ENCODE measurements at places on chromosomes 7 and 10.

DNA sequence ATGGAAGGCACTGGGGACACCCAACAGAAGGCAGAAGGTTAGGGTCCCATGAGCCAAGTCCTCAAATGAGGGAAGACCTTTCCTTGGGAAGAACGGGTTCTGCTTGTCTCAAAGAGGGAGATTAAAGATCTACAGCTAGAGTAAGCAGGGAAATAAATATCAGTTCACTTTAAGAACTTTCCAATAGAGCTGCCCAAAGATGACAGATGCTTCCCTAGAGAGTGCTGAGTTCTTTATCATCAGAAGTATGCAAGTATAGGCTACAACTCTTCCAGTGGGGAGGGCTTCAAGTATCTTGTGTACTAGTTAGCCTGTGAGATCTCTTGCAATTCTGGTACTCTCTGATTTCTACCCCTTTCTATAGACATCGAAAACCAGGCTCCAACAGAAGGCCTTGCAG is 39.4 kb downstream of the EMX2 start:
- DNase-seq = no peak

- no peak for DNase-seq
Observed at GRCh38 chr7:7732621-7733281, 14.3 kb upstream of the RPA3 start.

DNA sequence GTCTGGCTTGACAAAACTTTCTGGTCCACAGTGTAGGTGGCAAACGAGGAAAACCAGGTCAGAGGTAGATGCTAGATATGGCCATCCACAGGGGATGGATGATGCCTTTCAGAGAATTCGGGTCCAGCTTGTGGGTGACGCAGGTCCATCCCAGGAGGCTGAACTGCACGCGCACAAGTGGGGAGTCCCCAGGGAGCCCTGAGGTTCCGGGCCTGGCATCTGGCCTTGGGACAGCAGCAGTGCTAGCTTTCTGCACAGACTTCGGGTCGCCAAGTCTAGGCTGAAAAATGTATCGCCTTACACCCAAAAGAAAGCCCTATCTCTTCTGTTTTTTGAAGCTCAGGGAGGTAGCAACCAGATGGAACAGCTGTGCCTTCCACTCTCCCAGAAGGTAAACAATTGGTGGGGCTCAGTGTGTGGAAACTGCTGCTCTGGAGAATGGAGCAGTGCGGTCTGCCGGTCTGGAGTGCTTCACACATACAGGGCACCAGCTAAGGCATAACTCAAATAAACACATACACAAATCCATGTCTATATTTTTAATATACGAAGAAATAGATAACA is 119.3 kb upstream of the ACBD5 start:
- no peak for DNase-seq

DNA sequence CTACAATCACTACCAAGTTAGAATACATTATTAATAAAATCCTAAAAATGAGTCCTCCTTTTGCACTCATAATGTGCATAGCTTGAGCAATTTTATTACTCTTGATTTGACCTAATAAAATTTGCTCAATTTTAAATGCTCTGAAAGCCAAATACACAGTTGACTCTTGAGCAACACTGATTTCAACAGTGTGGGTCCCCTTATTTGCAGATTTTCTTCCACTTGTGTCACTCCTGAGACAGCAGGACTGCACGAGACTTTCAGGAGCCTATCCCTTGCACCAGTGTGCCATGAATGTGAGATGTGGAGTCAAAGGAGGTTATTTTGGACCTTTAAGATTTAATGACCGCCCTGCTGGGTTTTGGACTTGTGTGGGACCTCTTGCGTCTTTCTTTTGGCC is 23.2 kb downstream of the RNF216 start:
- DNase-seq = no peak

GRCh38 chr10:64334084-64334483 is 812.9 kb downstream of the REEP3 start:
- DNase-seq = no peak

- DNase-seq = no peak
Observed at GRCh38 chr7:27203964-27204594, 4.2 kb upstream of the HOXA13 start.

- DNase-seq = peak; percentile 64
Observed at GRCh38 chr7:77657427-77658224, 38.6 kb upstream of the RSBN1L start.

- DNase-seq = peak; percentile 70
Observed at GRCh38 chr7:127799535-127800305, 147.7 kb downstream of the SND1 start.

- DNase-seq = no peak
Observed at GRCh38 chr7:112144284-112145059, 61.7 kb downstream of the DOCK4 start.

DNA sequence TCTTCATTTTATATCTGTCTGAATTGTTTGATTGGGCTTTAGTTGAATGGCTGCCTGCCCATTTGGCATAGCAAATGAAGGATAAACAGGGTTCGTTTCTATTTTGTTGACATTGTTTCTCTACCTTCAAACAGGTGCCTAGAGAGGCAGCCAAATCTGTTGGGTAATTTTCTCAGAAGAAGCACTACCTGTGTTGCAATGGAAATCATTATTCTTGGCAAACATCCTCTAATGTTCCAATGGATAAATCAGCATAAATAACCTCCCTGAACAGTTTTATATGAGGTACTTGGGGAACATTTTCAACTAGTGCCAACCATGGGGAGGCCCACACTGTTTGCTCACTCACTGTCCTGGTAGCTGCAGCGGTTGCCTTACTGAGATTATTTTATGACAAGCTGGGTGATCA is 64.4 kb upstream of the PLPP4 start:
- DNase-seq = no peak

- DNase-seq = peak; percentile 95
Observed at GRCh38 chr7:23679898-23680413, at the start of gene FAM221A. Gene FAM221A (plus strand): TSS chr7:23680199. CDS start chr7:23680219, 20 bp downstream.

DNA sequence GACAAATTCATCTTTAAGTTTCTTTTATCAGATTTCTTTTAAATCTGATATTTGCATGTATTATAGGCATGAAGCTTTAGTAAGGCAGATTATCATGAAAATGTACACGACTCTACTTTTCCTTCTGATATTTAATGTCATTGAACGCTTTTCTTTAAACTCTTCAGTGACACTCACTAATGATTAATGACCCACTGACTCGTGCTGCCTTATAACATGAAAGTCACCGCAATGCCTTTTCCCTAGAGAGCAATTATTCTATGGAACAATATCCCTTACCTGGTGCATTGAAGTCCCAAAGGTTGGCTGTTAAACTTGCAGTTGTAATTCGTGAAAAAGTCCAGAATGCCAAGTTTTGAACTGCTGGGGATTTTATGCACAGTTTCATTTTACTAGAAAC is 33.4 kb upstream of the HGF start:
- DNase-seq = no peak

GRCh38 chr10:111116762-111117445 is 40.1 kb downstream of the ADRA2A start:
- no peak for DNase-seq

- DNase-seq = no peak
Observed at GRCh38 chr7:139680676-139681462, 96.9 kb downstream of the HIPK2 start.

DNA sequence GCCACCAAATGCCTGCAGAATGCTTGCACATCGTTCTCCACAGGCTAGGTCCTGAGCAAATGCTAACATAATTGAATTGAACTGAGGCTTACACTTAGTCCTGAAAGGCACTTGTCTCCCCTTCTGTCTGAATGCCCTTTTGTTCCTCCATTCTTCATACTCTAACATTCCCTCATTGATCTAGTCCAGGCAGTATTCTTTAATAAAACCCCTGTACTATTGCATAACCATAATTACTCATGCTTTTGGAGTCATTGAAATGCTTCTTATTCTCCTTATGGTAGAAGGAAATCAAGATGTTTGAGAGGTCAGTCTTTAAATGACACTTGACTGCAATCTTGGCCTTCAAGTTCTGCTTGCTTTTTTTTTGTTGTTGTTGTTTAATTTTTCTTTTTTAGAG is 7.1 kb downstream of the PI4K2A start:
- DNase-seq = no peak

DNA sequence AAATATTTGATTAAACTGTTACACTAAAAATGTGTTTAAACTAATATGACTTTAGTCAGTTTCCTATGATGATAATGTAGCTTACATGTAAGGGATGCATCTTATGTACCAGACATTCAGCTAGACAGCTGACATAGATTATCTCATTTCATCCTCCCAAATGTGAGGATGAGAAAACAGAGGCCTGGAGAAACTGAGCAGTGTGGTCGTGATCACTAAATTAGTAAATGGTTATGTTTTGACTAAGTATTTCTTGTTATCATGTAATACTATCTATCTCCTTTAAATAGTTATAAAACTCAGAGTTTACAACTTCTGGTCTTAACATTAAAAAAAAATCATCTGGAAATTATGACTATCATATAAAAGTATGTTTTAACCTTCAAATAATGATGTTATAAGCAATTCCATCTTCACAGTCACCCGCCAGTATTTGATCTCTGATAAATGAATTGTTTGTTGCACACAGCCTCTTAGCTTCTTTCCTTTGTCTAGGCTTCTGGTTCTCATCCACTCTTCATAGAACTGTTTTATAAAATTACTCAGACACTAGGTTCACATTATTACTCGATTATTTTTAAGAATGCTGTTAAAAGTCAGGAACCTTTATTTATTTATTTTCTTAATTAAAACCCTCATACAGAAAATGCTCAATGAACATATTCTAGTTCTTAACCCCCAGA is 33.6 kb upstream of the HDAC9 start:
- DNase-seq = no peak

DNA sequence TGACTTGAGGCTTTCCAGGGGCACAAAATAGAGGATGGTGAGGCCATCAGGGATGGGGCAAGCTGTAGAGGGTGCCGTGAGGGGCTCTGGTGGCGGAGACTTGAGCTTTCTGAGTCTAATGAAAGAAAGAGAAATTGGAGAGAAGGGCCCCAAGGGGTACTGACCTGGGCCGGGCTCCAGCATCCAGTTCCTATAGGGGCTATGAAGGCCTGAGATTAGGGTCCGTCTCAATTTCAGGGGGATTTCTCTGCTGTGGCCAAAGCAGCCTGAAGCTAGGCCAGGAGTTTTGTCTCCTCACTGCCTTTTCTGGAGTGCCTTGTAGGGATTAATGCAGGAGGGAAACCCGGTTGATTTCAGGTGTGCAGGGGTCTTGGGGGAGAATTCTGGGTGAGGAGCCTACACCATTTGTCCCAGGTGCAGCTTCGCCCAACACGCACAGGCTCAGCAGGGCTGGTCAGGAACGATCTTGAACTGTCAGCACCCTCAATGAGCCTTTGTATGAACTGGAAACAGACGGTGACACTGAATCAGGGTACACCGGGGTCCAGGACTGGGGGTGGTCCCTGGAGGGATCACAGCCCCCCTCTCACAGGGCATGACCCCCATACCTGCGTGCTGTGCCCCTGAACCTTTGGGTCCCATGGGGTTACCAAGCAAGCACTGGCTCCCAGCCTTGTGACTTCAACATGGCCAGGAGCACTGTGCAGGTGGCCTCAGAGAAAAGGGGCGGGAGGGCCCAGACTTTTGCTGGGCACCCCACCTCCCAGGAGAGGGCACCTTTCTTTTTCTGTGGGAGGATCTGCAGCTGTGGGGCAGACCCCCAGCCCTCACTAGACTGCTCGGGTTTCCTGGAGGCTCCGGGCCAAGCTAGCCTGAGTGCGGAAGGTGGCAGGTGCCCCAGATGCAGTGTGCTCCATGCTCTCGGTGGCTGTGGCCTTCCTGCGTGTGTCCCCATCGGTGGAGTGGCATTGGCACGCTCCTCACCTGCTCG is 122.9 kb upstream of the RET start:
- no peak for DNase-seq

- DNase-seq = no peak
Observed at GRCh38 chr10:86411281-86411841, 44.8 kb upstream of the GRID1 start.

DNA sequence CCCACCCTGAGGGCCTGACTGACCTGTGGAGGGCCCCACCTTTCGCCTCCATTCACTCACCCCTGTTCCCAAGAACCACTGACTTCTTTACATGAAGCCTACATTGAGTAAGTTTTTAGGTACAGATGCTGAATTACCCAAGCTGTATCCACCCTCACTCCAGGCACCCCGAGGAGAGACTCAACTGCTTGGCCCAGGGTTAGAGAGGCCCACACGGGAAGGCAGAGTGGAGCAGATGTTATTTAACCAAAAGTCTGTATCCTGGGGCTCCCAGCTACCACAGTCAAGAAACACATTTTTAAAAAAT is 213.1 kb upstream of the FRMD4A start:
- no peak for DNase-seq

GRCh38 chr7:43888993-43889945 is 17.1 kb downstream of the URGCP start:
- DNase-seq = no peak

DNA sequence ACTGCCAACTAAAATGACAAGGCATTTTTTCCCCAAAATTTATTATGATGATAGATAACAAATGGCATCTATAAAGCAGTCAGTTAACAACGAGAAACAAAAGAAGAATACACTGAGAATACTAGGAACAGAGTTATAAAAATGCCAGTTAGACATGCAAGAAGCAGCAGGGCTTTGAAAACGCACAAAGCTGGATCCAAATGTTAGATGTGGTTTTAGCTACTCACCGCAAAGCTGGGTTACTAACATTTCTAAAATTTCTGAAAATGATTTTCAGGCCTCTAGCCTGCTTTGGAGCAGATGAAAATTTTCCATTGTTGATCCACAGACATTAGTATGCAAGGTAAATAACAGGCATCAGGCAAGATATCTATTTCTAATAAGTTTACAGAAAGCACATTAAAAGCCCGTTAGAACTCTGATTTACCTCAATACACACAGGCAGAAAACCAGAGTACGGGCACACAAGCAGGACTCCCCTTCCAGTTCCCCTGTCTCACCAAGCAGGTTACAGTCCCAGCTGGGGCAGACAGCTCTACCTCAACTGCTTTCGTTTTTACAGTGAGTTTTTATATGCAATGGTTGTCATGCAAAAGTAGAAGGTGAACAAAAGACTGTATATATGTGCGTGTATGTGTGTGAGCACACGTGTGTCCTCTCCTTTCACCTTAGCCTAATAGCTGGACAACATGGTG is 37.9 kb downstream of the GLI3 start:
- DNase-seq = no peak

DNA sequence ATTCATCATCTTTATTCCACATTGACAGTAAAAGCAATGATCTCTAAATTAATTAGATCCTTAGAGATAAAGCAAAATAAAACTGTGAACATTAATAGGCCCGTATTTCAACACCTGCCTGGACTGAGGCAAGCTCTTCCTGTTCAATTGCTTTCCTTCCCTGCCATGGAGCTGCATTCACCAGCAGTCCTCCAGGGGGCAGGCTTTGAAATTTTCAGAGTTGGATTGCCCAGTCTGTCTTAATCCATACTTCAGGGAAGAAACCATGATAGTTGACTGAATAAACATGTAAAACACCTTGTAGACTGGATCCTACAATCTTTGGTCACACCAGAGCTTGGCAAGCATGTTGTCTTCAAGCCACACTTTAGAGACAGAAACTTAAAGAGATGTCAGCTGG is 936.6 kb downstream of the NRG3 start:
- DNase-seq = peak; percentile 11
